Stimulated activated CD8-positive, alpha-beta memory T cell treated with anti-CD3 and anti-CD28 coated beads, Interleukin-7, amount 100 ng/mL, for 1 hour (primary cell): ENCODE measurements at places on chromosomes 2 and 18.

GRCh38 chr2:234305846-234306245, 191.0 kb downstream of the ARL4C start:
- DNase-seq = no peak

DNA sequence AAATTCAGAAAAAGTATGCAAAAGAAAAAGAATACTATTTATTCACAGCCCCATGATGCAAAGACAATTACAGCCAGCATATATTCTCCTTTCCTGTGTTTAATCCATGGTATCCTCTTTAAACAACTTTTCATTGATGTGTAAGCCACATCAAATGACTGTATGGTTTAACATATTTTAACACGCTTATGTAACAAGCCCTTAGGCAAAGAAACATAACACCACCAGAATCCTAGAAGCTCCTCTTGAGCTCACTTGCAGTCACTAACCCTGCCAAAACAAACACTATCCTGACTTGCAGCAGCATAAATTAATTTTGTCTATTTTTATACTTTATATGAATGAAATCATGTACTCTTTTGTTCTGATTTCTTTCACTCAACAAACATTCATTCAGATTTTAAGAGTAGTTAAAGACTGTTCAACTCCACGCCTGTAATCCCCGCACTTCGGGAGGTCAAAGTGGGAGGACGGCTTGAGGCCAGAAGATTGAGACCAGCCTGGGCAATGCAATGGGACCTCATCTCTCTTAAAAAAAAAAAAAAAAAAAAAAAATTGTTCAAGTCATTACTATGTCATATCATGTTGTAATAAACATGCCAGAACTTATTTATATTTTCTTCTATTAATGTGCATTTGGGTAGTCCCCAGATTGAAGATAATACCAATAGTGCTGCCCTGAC, 226.3 kb downstream of the NBAS start:
- DNase-seq = no peak

DNA sequence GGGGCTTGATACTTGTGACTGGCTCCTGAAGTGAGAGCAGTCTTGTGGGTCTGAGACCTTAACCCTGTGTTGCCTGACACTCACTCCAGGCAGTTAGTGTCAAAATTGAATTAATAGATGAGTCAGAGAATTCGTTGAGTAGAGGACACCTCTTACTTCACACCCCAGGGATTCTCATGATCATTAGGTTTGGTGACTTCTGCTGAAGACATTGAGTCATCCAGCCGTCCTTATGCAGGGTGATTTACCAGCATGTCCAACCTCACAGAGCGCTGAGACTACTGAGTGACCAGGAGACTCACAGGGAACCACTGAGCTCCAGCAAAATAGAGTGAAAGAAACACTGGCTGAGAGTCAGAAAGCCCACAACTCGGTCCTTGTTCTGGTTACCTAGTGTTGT, 36.0 kb upstream of the EVA1A start:
- no peak for DNase-seq

- DNase-seq = no peak
Observed at GRCh38 chr18:402129-402528, 98.4 kb downstream of the COLEC12 start.

DNA sequence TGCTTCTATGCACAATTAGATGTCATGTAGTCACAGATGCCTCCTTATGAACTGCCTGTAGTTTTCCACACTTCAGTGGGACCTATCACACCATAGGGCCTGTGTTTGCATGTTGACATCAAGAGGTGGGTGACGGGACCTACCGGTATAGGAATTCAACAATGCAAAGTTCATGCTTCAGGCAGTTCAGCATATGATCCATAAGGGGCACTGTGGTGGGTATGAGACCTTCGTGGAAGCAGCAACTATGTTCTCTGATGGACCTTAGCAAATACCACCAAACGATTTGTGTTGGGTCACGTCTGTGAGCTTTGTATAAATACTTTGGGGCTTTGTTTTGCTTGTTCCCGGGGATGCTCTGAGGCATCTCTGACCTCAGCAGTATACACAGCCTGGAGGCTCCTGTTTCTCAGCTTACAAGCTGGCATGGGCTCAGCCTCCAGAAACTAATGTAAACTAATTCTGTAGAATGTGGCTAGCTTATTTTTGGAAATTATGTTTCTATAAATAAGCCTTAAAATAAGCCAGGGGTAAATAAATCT, 111.6 kb downstream of the DTNA start:
- no peak for DNase-seq

GRCh38 chr2:200662727-200663126, 76.9 kb downstream of the AOX1 start:
- DNase-seq = no peak

GRCh38 chr2:128487650-128488387, 169.2 kb upstream of the HS6ST1 start:
- no peak for DNase-seq

GRCh38 chr2:176704282-176704858, 435.1 kb downstream of the MTX2 start:
- DNase-seq = no peak

GRCh38 chr2:9291331-9291730, 84.7 kb downstream of the ASAP2 start:
- no peak for DNase-seq

DNA sequence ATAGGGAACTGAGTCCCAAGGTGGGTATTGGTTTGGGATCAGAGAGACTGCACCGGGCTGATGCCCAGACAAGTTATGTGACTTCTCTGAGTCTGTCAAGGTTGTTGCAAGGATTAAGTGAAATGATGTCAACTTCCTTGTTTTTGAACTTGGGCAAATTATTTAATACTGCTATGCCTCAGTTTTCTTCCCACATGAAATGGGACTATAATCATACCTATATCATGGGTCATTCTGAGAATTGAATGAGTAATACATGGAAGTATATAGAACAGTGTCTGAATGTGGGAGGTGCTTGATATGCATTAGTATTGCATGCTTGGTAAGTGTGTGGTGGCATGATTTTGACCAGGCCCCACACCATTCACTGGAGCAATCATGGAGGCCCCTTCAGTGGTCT, 99.0 kb downstream of the PRKCE start:
- no peak for DNase-seq

DNA sequence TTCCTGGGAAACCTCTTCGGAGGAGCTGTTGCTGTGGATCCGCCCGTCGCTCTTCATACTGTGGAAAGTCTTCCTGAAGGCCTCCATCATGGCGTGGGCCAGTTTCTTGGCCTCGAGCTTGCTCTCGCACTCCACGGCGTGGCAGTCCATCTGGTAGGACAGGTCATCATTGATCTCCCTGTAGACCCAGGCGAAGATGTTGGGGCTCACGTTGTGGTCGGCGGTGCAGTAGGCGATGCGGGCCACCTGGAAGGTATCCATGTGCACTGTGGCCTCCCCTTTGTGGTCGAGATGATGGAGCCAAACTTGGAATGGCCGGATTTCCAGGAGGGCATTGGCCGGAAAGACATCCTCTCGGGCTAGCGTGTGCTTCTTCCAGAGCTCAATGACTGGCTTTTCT, 245.4 kb downstream of the PID1 start:
- DNase-seq = no peak

DNA sequence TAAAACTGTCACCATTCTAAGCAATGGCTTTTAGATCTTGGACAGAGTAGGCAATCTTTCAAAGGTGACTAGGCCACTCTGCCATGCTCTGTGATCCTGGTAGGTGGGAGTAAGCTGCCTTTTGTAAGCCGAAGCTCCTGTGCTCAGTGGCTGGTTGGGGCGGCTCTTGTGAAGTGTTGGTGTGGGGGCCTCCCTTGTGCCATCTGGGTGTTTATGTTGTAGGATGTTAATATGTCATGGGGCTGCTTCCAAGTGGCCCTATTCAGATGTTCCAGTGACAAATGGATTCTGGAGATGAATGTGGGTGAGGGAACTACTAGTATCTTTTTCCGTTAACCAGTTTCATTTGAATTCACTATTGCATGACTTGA, 116.8 kb upstream of the SPRED2 start:
- DNase-seq = no peak

DNA sequence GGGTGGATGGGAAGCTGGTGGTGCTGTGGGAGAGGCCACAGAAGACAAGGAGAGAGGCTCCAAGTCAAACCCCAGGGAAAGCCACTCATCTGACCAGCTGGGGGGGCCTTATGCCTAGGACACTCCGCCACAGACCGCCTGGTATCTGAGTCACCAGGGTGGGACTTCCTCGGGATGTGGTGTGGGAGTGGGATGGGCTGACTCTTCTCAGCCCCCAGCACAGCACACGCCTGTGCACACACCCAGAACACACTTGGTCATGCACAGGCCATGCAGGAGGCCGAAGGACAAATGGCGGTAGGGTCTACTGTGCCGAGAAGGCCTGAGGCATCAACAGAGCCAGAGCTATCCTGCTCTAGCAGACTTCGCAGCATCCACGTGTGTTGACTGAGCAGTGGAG, 136.4 kb downstream of the INHBB start:
- DNase-seq = no peak

- no peak for DNase-seq
Observed at GRCh38 chr2:65957886-65958285, 477.0 kb upstream of the MEIS1 start.

DNA sequence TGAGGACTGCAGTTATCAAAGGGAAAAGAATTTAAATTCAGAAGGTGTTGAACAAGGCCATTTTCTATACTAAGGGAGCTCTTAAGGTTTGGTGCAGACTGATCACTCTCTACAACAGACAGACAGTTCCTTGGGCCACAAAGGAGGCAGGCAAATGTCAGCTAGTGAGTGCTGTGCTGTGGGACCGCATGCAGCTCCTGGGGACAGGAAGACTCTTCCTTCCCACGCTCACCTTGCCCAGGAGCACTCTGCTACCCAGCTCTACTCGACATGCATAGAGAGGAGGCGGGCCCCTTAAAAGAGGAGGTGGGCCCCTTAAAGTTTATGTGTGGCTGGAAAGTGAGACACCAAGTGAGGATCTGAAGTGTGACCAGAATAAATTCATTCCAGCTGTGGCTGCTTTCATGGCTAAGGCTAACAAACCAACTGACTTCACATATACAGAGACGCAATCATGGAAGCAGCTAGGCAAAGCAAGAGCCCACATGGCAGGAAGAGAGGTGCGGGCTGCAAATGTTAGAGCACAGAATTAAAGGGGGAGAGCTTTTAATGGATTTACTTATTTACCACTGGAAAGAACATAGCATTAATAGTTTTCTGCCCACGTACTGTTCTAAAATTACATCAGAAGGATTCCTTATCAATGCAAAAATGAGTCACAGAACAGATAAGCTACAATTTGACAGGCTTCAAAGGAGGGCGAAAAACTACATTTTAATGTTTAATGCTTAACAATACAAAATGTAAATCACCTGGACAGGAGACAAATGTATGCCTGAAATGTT, 101.4 kb upstream of the RNU4ATAC start:
- no peak for DNase-seq
